ENCODE measurements at places on chromosomes 13 and 19.

GRCh38 chr19:5080809-5081208, 111.9 kb downstream of the KDM4B start:
- DNase-seq = no peak

GRCh38 chr13:89726690-89727435, 1620.6 kb upstream of the MIR17HG start:
- DNase-seq = no peak

GRCh38 chr13:40063703-40064102, 408.2 kb downstream of the COG6 start:
- DNase-seq = no peak

DNA sequence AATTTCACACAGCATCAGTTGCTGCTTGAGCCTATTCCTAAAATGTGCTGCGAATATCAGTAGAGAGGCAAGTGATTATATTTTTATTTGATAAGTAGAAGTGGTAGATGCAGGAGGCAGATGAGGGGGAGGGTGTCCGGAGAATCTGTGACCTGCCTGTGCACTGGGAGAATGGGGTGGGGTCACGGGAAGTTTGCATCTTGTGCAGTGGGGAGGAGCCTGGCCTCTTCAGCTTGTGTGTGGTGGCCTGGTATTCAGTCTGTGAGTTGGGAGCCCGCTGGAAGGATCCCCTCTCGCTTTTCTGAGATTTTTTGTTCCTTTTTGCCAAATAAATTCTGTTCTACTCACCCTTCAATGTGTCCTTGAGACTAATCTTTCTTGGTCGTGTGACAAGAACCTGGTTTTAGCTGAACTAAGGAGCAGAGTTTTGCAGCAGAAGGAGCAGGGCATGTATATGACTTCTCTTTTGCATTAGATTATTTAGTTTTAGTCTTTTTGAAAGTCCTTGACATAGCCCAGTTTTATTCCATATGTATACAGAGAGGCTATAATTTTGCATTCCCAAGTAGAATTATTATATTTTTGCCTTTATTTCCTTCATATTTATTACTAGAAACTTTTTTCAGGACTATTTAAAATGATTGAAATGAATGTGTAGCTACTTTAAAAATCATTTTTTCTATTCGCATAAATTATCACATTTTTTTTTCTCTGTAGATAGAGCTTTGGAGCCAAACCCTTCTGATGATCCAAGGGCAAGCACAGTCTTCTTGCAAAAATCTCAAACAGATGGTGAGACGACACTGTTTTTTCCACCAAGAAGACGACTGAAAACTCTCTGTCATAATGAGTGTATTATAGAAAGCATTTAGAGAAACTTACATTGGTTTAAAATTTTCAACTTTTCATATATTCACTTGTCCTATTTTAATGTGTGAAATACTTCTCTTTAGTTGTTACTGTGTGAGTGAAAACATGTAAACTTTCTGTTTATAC, 1257.2 kb downstream of the UQCRFS1 start:
- DNase-seq = no peak

DNA sequence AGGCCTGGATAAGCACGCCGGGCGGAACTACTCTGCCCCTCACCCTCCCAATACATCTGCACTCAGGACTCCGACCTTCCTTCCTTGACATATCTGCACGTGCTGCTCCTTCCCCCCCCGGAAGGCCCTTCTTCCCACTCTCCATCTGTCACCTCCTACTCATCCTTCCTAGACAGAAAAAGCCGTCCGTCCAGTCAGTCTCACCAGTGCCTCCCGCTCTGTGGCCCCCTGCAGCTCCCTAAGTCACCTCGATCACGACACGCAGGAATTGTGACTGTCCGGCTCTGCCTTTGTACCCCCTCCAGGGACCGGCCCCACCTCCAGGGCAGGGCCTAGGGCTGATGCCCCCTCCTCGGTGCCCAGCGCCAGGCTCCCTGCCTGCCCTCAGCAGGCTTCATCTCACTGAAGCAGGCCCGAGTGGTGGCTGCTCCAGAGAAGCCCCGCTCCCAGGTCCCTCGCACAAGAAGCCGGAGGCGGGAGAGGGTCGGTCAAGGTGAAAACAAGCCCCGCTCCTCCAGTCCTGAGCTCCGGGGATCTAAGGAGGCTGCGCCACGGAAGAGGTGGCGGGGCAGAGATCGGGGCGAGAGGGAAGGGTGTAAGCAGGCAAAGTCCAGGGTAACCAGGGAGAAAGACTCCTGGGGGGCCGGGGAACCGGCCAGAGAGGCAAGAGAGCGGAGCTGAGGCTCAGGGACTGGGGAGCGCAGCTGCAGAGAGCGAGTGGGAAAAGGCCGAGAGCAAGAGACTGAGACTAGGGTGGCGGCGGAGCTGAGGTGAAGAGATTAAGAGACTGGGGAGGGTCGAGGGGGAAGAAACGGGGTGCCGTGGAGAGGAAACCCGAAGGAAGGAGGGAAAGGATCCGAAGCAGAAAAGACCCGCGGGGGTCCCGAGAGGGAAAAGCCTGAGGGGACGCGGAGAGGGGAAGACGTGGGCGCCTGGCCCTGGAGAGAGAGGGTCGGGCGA, 1.1 kb downstream of the PPP6R1 start:
- DNase-seq = peak; percentile 26

- DNase-seq = no peak
Measured at GRCh38 chr13:26220575-26220974, 1.5 kb downstream of the RNF6 start.

DNA sequence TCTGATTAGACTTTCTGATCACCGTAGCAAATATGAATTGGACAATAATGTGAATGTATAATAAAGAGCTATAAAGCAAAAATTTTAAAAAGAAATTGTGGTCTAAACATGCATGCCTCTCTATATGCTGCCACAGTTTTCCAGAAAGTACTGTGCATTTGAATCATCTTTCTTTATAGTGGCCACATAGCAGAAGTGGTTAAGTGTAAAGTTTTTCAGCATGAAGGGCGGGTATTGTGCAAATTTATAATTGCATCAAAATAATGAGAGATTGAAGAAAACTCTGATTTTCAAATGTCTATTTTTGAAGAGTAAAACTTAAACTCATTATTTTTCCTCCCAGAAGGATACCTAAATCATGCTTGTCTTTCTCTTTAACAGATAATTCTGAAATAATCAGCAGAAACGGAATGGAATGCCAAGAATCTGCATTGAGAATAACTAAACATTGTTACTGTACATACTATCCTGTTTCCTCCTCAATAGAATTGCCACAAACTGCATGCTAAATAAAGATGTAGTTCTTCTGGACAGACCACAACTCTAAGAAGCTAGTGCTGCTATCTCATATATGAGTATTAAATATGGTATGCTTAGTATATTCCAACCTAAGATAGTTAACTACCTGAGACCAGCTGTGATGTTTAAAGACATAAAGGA, 42.9 kb upstream of the RAP2A start:
- no peak for DNase-seq

- no peak for DNase-seq
Measured at GRCh38 chr13:56271686-56272085, 869.0 kb upstream of the PRR20A start.

GRCh38 chr13:50227361-50227760, 212.1 kb downstream of the KCNRG start:
- DNase-seq = no peak

GRCh38 chr19:6490134-6490533, 8.5 kb upstream of the DENND1C start:
- DNase-seq = no peak

- DNase-seq = no peak
Measured at GRCh38 chr13:39536906-39537305, 66.1 kb downstream of the LHFPL6 start.

DNA sequence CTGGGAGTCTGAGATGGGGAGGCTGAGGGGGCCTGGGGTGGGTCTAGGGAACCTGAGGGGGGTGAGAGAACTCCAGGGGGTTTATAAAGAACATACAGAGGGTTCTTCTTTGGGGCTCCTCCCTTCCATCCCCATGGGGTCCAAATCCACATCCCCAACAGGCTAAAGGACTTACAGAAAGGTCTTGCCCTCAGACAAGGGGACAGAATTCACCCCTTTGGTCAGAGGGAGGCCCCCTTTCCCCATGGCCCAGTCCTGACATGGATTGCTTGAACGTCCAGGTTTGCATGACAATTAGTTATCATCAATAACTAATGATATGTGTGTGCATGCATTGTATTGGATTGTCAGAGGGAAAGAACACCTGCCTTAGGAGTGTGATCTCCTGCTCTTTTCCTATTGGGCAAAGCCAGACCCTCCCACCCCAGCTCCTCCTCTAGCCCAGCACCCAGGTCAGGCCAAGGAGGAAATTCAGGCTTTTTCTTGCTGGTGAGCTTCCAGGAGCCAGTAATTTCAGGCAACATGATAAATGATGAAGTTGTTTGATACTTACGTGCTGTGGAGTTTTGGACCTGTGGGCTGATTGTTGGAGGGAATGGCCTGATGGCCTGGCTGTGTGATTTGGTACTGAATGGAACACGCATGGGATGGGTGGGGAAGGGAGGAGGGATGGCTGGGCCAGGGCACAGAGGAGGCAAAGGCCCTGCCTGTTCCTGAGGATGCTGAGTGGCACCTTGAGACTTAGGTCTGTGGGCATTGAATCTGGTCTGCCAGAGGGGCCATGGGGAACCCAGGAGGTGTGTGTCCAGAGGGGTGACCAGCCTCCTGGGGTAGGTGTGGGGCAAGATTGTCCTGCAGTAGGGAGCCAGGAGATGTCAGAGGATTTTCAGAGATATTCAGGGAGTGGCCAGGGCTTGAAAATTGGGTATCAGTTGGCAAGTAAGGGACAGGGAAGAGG, 1.1 kb downstream of the KLHL26 start:
- no peak for DNase-seq

DNA sequence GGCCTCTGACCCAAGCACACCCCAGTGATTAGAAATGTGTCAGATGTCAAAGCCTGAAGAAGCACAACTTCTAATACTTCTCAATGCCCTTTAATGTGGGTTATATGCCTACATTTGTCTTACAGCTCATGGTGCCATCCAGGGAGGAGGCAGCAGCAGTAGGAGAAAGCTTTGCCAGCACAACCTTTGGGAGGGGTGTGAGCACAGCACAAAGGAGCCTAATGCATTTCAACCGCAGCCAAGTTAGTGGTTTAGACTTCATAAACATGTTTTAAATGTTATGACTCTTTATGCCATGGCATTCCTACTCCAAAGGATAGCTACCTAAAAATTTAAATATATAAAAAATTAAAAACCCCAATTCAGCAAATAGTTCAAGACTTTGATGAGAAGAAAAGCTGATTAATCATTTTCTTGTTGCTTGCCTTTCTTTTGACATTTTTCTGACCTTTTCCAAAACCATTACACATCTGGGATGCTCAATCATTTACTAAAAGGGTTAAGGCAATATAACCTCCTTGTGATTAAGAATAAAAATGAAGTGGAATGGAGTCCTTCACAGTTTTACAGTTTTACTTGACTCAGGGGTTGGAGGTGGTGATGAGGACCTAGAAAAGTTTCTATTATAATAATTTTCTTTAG, 142.7 kb downstream of the DLEU7 start:
- DNase-seq = no peak

DNA sequence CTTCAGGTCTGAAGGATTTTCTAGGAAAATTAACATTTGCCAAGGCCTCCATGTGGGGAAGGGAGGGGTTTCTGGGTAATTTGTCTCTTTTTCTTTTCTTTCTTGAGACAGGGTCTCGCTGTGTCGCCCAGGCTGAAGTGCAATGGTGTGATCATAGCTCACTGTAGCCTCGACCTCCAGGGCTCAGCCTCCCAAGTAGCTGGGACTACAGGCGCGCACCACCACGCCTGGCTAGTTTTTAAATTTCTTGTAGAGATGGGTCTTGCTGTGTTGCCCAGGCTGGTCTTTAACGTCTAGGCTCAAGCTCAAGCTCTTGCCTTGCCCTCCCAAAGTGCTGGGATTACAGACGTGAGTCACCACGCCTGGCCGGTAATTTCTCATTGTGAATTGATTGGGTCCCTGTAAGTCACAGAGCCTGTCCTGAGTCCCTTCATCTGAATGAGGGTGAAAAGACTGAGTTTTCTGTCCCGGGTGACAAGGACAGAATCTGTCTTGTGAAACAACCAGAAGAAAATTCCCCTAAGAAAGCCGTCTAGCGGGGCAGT, 10.0 kb upstream of the SPC24 start:
- DNase-seq = no peak

DNA sequence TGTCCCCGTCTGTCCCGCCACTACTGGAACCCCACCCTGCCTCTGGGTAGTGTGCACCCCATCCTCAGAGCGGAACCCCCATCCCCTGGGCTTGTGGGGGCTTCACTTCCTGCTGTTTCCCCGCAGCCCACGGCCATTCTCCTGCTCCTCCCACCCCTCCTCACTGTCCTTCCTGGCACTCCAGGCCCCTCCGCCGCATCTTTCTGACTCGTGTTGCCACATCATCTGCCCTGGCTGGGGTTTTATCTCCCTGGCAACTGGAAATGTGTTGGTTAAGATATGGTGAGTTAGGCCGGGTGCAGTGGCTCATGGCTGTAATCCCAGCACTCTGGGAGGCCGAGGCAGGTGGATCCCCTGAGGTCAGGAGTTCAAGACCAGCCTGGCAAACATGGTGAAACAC, 37.3 kb downstream of the KDM4B start:
- no peak for DNase-seq

DNA sequence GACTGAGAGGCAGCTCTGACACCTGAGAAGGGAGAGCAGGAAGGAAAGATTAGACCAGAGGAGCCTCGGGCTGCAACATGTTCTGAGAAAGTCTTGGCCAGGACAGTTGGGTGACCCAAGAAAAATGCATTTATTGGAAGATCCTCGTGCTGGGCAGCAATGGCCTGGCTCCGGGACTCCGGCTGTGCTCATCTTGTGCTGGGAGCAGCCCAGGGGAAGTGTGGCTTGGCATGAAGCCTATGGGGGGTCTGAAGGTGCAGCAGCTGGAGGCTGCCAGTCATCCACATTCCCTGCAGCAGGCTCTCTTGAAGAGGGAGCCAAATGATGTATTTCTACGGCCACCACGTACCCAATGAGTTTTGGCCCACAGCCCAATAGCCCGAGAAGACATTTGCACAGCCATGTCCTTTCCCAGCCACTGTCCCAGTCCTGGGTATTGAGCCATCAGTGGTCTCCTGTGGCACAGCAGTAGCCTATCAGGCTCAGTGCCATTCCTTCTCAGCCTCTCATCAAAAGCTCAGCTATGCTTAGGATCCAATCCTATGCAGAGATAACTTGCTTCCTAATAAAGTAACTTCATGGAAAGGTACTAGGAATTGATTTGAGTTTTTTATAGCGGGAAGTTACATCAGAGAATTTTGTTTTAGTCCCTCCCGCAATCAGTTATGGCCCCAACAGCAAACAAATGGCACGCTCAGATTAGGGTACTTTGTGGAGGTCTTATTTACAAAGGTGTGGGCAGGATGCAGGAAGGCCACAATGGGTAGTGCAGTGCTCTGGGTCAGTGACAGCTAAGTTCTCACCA, 76.0 kb upstream of the MEDAG start:
- no peak for DNase-seq

DNA sequence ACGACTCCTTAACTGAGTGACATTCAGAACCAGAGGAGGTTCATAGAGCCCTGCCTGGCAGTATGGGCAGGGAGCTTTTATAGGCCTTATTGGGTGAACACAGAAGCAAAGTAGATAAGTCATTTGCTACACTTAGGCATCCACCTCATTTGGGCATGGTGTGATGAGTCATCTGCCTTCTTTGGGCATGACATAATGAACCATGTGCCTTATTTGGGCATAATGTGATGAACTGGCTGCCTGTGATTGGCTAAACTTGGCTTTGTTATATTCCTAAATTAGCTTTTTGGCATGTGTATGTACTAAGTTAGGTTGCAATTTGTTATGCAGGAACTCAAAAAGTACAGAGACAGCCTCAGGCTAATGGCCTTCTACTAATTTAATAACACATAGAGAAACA, 2210.2 kb upstream of the PCDH20 start:
- DNase-seq = no peak

Measured in stimulated activated CD4-positive, alpha-beta T cell treated with anti-CD3 and anti-CD28 coated beads, Interleukin-12 subunit alpha, Interleukin-12 subunit beta, amount 100 ng/mL, for 4 hours (primary cell).